ENCODE measurements at places on chromosomes 3 and 15.

GRCh38 chr3:101936419-101937356 is 87.4 kb downstream of the NFKBIZ start:
- DNase-seq = no peak

DNA sequence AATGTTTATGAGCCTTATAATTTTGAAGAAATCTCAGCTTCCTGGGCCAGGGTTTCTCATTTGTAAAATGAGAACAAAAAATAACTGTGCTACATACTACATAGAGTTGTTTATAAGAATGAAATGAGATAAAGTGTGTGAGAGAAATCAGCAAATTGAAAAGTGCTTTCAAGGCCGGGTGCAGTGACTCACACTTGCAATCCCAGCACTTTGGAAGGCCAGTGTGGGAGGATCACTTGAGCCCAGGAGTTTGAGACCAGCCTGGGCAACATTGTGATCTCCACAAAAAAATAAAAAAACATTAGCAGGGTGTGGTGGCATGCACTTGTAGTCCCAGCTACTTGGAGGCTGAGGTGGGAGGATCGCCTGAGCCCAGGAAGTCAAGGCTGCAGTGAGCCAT is 22.4 kb downstream of the FOXB1 start:
- DNase-seq = no peak

DNA sequence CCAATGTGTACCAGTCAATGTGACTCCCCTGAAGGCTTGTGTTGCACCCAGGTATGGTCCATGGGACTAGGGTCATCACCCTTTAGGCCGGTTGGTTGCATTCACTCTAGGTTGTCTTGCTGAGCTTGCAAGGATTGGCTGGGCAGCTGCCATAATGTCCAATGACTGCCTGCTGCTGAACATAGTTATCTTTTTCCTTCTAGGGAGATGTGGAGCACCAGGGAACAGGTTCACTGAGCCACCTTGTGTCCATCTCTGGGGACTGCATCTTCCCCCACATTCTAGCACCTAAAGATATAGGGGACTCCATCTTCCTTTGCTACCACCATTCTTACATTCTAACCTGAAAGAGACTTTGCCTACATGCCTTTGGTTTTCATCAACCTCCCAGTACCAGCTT is 580.4 kb upstream of the TBL1XR1 start:
- peak; percentile 52 for DNase-seq

DNA sequence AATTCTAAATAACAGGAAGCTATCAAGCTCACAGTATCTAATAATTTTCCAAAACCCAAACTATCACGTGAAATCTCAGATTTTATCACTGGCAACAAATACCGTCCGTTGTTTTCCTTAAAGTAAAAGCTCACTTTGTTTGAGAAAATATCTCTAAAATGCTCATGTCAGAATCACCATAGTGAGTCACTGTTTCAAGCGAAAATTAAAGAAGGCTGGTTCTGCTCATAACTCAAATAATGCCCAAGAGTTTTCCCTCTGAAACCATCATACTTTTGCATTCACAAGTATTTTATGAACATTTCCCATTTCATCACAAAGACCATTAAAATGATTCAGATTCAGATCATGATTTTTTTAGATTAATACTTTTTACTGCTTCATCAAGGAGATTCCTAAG is 50.6 kb downstream of the TBL1XR1 start:
- DNase-seq = no peak

GRCh38 chr15:85554852-85555521 is 174.6 kb downstream of the AKAP13 start:
- DNase-seq = no peak

DNA sequence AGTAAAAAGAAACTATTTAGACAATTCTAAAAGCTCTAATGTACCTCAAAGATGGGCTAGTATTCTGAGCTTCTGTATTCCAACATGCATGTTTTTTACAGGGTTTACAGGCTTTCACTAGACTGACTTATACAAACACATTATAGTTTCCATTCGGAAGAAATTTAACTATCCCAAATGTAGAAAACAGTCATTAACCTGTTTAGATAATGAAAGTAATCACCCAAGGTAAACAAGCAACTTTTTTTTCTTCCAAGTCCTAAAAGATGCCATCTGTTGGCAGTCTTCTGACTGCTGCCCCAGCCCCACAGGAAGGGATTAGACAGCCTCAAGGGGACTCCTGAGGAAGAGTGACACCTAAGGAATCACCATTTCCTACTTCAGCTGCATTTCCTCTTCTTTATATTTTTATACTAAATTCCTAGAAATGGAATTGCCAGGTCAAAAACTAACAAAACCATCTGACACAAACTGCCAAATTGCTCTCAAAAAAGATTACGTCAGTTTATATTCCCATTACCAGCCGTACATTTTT is 25.5 kb downstream of the SIN3A start:
- DNase-seq = no peak

- no peak for DNase-seq
These were observed 43.5 kb downstream of the KY start for GRCh38 chr3:134607054-134608022.

- no peak for DNase-seq
These were observed 80.7 kb downstream of the MBNL1 start for GRCh38 chr3:152349392-152349791.

DNA sequence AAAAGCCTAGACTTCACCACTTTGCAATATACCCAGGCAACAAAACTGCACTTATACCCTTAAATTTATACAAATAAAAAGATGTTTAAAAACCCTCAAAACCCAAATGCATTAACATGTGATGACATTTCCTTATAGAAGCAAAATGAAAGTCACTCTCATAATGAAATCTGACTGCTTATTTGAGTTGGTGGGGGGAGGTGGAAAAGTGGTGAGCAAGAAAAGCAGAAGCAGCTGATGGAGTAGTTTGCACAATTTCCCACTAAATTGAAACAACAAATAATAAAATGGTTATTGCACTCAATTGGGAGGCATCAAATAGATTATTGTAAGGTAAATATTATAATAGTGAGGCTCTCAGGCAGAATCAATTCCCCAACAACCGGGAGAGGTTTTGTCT is 54.0 kb upstream of the GADL1 start:
- DNase-seq = no peak

DNA sequence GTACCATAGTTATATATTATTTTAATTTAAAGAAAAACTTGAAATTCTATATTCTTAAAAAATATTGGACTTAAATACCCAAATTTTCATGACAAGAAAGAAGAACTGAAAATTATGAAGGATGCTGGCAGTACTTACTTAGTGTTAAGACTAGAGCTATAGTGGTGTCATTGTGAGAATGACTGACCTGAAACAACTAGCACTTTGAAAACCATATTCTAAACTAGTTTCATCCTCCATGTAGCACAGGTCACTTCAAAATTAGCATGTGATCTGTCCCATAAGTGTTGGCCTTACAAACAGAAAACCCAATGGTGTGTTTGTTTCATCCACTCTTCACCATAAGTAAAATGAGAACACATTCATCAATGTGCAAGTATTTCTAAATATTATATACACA is 208.6 kb downstream of the ZIC4 start:
- DNase-seq = no peak

GRCh38 chr3:143337387-143337786 is 217.8 kb downstream of the CHST2 start:
- no peak for DNase-seq

GRCh38 chr3:126308394-126309125 is 48.6 kb downstream of the KLF15 start:
- peak; percentile 43 for DNase-seq

DNA sequence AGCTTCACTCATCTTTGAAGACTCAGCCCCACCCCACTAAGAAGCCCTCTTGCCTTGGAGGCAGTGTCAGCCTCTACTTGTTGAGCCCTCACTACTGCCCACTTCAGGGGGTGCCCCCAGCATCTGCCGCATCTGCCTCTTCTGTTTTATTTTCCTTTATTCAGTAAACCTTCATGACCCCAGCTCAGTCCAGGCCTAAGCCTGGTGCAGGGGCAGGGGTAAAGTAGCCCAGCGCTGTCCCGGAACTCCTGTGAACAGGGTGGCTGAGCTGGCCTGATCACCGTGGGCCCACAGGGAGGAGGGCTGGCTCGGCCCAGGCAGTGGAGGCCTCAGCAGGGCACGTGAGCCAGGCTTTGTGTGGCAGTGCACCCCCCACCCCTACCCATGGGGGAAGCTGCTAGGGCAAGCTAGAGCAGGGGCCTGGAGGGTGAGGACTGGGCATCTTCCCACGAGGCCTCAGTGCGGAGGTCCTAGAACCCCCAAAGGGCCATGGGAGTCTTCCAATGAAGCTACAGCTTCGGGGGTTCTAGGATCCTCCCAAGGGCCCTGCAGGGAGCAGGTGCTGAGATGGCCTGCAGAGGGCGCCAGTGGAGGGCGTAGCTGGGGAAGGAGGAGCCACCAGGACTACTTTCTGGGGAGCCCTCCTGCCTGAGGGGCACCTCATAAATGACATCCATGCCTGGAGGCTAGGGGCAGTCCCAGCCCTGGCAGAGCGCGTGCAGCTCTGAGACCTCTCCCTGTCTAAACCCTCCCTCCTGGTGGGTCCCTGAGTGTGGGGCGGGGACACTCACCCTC is 36.0 kb downstream of the TSPAN3 start:
- DNase-seq = peak; percentile 58

DNA sequence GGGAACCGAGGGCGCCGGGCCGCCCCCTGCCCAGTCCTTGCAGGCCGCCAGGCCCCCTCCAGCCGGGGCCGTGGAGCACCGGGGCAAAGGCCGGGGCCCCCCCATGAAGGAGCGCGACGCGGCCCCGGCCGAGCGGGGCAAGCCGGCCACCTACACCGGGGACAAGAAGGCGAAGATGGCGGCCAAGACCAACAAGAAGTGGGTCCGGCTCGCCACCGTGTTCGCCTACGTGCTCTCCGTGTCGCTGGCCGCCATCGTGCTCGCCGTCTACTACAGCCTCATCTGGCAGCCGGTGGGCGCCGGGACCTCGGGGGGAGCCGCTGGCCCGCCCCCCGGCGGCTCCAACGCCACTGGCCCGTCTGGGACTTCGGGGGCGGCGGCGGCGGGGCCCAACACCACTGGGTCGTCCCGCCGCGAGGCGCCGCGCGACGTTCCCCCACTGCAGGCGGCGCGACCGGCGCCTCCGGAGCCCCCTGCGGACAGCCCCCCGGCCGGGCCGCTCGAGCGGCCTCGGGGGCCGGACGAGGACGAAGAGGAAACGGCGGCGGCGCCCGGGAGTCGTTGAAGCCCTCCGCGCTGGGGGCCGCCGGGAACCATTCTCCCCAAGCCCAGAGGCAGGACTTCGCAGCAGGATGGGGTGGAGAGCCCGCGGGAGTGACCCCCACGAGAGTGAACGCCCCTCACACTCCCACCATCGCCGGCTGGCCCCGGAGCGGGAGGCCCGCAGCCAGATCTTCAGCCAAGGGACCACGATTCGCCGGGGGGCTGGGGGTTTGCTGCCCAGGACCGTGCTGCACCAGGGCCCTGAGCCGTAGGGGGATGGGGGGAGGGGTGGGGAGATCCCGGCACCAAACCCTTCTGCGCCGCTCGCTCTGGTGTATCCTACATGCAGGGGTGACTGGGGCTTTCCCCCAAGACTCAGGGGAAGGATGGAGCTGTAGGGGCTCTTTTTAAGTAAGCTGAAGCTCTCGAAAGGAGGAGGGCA is 753 bp downstream of the INAFM2 start:
- DNase-seq = no peak

DNA sequence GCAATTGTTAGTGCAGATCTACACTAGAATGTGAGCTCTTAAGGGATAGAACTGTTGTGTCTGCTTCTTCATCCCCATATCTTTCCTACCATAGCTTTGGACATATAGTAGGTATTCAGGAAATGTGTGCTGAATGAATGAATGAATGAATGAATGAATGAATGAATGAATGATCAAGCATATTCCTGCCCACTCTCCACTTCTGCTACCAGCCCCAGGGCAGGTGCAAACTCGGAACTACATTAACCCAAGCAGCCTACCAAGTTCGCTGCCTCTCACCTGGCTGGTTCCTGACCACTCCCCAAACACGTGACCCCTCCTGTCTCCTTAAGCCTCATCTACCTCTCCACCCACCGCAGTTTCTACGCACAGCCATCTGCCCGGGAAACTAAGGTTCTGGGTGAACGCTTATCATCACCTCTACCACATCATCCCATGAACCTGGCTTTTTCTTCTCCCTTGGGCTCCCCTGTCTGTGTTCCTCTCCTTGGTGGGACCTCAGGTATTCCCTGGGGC is 26.8 kb downstream of the PAQR5 start:
- DNase-seq = no peak

GRCh38 chr3:150414258-150414657 is 6.2 kb downstream of the TSC22D2 start:
- DNase-seq = no peak

DNA sequence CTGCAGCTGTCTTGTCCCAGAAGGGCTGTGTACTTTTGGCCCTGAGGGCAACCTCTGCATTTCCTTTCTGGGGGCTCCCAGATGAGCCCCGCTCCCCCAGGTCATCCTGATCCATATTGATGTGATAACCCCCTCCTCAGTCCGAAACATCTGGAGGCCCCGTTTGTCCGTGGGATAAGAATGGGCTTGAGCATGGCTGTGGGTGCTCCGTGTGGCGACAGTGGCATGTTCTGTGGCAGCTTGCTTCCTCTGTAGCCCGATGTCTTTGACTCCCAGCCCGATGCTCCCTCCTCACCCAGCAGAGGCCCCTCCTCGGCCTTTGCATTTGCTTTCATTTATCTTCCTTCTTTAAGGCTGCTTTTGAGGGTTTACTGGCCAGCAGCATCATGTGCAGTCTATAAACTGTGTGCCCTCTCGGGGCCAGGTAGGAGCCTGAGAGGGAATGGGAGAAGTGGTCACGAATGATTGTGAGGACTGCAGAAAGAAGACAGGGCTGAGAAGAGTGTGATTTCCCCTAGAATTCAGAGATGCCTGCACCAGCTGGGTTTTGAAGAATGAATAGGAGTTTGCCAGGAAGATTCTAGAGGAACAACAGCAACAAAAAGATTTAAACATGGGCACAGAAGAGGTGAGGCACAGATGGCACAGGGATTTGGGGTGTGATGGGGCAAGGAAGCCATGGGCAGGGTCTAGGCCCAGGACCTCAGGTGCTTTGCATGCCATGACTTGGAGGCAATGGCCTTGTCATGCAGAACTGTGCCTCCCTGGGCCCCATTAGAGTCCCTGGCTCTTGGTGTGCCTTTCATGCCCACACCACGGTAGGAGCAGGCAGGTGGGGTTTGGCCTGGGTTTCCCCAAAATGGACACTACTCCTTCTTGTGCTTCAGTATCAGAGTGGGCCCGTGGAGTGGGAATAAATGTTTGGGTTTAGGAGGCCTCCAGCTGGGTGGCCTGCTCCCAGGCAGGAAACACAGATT is 34.2 kb downstream of the APBA2 start:
- DNase-seq = no peak

DNA sequence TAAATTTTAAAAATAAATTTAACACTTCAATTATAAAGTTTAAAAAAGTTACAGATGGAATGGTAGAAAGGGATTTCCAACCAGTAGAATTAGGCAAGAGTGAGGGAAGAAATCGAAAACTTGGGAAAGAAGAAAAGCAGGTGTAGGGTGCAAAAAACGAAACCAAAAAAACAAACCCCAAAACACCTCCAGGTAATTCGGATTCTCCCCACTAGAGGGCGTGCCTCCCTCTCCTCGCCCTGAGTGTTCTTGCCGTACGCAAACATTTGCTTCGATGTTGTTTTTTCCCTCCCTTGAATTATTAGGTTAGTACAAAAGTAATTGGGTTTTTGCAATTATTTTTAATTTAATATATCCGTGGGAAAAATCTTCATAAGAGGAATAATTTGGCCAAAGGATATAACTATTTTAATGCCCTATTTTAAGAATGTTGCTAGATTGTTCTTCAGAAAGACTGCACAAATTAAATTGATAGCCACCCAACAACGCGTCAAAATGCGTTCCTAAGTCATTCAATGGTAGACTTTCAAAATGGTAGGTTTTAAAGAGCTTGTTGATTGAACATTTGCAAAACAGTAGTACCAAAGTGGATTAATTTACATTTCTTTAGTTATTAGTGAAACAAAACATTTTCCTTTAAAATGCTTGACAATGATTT is 63.7 kb downstream of the SLC30A4 start:
- DNase-seq = peak; percentile 53

- DNase-seq = no peak
These were observed 683.8 kb upstream of the NR2F2 start for GRCh38 chr15:95646484-95647273.

Measured in H9 (cell line).